ENCODE measurements at places on chromosomes 11 and 22.

GRCh38 chr11:134469627-134470026 is 57.6 kb upstream of the B3GAT1 start:
- DNase-seq: no peak

- no peak for DNase-seq
Observed at GRCh38 chr11:122197066-122197987, 81.3 kb upstream of the BLID start.

- no peak for DNase-seq
Observed at GRCh38 chr11:68863553-68864265, 22.0 kb upstream of the CPT1A start.

DNA sequence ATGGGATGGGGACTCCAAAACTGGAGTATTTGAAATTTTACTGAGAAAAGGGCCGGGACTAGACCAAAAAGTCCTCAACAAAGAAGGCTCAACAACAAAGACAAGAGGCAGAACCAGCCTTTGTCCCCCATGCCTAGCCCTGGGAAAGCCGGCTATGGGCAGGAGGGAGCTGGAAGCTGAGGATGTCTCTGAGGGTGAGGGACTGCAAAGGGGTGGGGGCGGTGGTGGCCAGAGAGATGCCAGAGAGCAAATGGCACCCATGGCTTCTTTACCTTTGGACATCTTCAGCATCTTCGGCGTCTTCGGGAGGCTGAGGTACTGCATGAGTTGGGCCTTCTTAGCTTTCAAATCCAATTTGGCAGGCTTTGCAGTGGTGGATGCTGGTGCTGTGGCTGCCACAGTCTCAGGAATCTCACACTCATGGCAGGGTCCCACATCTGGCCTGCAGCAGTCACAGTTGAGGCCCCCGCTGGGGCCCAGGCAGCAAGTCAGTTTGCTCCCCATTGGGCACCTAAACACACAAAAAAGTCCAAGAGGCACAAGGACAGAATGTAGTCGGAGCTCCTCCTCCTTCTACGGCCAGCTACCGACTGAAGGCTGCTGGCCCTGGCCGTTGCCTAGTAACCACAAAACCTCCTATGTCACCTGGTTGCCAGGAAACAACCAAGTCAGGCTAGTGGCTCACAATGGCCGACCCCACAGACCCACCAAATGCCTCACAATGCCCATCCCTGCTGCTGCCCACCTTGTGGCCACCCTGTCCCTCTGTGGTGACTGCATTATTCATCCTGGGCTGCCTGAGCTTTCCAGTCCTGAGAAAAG is at the start of gene C22orf42:
Gene C22orf42, minus strand, starts transcription at position 592 of the 822 bp plus-strand sequence. Its CDS starts 88 bp downstream, at position 504.
- no peak for DNase-seq

DNA sequence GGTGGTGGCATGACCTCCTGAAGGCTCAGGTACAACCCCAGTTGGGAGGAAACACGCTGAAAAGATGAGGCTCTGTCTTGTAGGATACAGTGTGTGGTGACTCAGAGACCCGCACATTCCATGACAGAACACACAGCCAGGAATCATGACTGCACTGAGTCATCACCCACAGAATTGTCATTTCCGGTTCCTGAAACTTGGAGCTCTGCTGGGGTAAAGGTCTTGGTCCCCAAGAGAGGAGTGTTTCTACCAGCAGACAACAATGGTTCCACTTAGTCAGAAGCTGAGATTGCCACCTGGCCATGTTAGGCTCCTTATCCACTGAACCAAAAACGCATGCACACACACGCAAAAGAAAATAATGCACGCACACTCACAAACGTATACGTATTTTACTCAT is 31.5 kb upstream of the CYB5R3 start:
- DNase-seq: no peak

GRCh38 chr11:32073644-32074026 is 17.2 kb upstream of the RCN1 start:
- DNase-seq: no peak

DNA sequence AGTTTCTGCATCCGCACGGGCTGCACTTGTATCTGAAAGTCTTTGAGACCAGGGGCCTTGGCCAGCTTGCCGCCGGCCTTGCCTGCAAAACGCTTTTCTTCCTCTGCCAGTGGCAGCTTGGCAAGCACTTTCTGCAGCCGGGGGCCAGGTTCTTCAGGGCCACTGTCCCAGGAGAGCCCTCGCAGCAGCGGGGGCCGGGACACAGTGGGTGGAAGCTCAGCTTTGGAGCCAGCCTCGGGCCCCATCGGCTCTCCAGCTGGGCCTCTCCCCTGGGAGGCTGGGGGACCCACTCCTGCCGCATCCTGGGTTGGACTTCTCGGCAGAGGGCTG is 57.5 kb upstream of the LYVE1 start:
- no peak for DNase-seq

DNA sequence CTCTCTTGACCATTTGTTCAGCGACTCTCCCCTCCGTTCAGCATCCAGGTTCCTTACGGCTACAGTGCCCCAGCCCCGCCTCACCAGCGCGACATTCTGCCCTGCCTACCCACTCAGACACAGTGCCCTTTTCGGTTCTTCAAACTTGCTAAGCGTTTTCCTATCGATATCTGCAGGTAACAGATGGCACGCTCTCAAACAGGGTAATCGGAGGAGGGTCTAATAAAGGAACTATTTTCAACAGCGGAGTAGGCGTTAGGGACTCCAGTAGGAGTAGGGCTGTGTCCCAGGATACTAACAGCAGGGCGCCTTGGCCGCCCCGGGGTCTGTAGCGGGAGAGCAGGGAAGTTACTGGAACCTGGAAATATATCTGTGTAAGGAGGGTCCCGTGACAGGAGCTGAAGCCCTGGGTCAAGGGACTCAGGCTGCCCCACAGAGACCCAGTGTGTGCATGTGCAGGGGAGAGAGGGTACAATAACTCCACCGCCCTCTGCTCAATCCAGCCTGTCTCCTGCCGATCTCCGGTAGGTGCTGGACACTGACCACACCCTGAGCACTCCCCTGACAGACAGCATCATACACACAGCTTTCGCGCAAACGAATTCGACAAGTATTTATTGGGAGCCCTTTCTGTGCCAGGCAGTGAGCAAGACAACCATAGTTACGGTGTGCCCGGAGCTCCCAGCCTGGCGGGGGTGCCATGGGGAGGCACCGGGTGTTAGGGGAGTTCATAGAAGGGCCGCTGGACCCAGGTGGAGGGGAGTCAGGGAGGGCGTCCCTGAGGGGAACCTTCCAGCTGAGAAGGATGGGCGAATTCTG is 2.1 kb downstream of the KLHL35 start:
- DNase-seq: no peak

DNA sequence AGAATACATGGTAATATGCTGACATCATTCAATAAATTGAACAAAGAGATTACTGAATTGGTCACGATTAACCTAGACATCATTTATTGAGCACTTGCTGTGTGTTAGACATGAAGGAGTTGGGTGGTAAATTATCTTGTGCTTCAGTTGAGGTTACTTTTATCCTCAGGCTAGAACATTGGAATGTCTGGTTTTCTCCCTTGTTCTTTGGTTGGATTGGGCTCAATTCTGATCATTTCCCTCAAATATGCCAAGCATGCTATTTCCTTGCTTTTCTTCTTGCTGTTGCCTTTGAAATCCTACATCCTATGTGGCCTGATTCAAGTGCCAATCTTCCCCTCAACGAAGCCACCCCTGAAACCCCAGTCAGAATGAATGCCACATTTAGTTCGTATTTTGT is 65.8 kb downstream of the DEUP1 start:
- DNase-seq: no peak

Data from GM18507 (cell line).